NCI-H82 (cell line): ENCODE measurements at places on chromosomes 13 and 19.

GRCh38 chr13:86562866-86563265, 763.6 kb upstream of the SLITRK6 start:
- no peak for DNase-seq

- DNase-seq = no peak
These were observed 5.4 kb downstream of the KANK2 start for GRCh38 chr19:11191934-11192333.

DNA sequence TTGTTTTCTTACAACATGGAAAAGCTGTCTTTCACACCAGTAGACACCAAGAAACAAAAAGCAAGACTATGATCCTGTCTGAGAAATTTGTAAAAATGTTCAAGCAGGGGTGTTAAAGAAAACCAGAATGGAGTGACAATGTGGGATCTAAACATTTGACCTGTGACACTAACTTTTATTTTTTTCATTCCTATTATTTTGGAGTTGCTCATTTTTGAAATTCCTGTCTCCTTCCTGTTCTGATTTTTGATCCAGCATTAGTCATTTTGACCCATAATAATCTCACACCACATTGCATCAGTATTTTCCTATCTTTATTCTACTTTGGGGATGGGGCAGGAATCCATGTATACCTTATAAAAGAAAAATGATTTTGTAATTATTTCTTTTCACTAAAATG, 164.2 kb downstream of the DLEU7 start:
- no peak for DNase-seq

- DNase-seq = no peak
These were observed 21.7 kb downstream of the MYH14 start for GRCh38 chr19:50224986-50225747.

DNA sequence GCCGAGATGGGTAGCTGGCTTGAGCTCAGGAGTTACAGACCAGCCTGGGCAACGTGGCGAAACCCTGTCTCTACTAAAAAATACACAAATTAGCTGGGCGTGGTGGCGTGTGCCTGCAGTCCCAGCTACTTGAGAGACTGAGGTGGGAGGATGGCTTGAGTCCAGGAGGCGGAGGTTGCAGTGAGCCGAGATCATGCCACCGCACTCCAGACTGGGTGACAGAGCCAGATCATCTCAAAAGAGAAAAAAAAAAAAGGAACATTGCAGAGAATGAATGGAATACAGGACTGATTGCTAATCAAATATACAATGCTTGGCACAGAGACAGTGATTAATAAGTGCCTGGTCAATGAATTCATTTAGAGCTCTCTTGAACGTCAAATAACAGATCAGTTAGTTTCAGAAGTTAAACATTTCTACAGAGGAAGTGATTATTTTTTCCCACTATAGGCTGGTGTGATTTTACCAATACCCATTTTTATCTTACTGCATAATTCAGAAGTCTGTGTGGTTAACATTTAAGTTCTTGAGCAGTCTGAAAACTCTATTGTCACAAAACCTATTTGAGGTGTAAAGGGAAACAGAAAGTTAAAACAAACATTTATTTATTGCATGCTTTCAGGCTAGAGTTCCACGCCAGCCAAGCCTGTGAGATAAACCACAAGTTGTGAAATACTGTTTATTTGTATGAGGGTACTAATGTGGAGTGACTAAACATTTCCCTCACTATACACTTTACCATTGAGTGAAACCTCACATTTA, 7.7 kb upstream of the TBC1D4 start:
- DNase-seq = no peak

- no peak for DNase-seq
These were observed 15.8 kb downstream of the TECR start for GRCh38 chr19:14544977-14545715.

DNA sequence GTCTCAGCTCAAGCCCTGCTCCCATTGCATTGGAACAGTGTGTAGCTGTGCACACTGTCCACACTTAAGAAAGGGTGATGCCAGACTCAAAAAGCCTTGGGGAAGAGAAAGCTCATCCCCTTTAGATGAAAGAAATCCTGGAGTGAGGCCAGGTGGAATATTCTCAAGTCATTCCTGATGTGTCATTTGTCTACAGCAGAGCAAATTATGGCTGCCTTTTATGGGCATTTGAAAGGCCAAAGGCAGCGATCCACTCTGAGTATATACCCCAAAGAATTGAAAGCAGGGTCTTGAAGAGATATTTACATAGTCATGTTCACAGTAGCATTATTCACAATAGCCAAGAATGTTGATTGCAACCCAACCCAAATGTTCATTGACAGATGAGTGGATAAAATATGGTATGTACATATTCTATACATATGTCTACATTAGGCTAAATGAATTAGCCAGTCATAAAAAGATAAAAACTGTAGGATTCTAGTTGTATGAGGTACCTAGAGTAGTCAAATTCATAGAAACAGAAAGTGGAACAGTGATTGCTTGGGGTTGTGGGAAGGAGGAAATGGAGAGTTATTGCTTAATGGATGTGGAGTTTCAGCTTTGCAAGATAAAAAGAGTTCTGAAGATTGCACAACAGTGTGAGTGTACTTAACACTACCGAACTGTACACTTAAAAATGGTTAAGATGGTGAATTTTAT, 214.9 kb downstream of the KCNRG start:
- DNase-seq = no peak

DNA sequence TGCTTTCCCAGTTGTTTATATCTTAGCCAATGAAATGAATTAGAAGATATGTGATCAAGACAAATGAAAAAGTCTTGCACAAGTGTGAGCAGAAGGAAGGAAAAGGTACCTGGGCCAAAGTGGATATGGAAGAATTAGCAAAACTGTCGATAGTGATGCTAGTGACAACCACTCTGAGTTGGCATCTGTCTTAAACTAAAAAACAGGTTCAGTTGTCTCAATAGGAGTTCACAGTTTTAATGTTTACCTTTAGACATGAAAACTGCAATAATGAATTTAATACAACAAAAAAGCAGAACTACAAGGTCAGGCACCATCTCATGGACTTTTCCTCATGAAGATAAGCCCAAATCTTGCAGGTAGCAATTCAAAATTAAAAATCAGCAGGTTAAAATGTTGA, 688.5 kb downstream of the EFNB2 start:
- no peak for DNase-seq

GRCh38 chr13:37599519-37599918, 951 bp upstream of the POSTN start:
- DNase-seq = no peak

DNA sequence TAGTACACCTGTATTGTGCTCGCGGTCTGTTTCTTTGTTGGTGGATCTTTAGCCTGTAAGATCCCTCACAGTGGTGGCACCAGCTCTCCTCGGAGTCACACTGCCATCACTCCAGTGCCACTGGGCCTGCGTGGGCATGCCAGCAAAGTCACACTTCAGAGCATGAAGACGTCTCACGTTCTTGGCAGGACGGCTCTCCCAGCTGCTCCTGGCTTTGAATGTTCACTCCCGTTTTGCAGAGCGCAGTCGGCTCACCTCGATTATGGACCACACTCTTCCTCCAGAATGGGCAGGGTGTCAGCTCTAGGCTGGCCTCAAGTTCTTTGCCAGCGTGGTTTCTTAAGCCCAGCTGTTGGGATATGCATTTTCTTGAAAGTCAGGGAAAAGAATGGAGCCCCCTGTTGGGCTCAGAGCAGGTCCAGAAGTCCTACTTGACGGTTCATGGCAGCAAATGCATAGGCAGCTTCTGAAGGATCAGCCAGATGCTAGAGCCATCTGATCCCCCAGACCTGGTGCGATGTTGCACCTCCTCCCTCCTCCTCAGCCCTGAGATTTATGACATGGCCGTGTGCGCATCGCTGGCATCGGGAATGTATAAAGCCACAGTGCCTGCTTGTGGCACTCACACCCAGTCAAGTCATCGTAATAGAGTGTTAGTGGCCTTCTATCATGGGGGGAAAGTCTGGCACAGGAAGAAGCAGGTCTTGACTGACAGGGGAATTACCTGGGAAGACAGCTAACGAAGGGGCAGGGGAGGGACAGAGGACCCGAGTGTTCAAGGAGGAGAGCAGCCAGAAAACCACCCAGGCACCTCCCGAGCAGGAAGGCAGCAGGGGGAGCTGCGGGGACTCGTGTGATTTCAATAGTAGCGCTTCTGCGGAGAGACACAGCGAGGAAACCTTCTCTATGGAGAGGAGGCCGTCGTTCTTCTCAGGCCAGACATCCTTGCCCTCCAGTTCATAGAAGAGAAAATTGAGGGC, 40.2 kb upstream of the NPAS1 start:
- DNase-seq = peak; percentile 94

DNA sequence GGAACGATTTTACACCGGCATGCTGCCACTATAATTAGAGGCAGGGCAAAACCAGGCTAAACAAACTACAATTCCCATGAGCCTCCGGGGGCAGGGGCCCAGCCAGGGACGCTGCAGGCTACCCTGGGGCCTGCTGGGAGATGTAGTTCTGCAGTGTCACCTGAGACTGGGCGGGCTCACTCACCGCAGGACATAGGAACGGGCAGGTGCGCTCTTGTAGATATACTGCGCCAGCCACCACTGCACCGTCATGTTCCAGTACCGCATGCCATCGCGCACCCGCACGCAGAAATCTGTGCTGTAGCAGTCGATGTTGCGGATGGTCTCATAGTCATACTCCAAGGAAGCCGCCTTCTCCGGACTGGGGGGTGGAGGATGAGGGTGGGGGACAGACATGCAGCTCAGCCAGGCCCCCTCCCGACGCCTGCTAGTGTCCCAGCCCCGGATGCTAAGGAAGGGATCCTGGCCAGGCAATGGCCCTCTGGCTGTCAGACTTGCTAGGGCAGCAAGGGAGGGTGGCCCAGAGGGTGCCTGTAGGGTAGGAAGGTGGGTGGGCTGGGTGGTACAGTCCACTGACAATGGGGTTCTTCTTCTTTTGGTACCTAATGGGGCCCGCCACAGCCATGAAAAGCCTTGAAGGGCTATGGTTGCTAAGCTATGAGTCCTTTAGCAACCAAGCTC, 5.8 kb upstream of the TMC4 start:
- peak; percentile 67 for DNase-seq

GRCh38 chr19:38666663-38667511, 19.4 kb downstream of the ACTN4 start:
- DNase-seq = peak; percentile 58

- no peak for DNase-seq
These were observed 1.3 kb downstream of the ZNF134 start for GRCh38 chr19:57615346-57615745.

GRCh38 chr13:43558939-43559338, 227.8 kb downstream of the ENOX1 start:
- DNase-seq = no peak

GRCh38 chr19:34432797-34433196, 4.6 kb downstream of the UBA2 start:
- DNase-seq = no peak

DNA sequence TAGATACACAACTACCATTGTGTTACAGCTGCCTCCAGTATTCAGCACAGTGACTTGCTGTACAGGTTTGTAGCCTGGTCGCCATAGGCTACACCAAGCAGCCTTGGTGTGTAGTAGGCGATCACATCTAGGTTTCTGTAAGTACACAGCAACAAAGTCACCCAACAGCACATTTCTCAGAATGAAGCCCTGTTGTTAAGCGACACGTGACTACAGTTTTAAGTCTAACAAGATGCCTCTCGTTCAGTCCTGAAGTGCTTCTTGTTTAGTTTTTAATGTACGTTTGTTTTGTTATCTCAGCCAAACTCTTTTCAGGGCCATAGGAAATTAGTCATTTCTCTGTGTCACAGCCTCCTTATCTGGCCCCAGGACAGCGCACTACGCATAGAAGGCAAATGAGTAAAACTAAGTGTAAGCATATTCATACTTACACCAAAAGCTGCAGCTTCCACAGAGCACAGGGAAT, 50.0 kb upstream of the GPR183 start:
- DNase-seq = no peak

GRCh38 chr19:18995804-18996241, 37.5 kb downstream of the SUGP2 start:
- peak; percentile 92 for DNase-seq

DNA sequence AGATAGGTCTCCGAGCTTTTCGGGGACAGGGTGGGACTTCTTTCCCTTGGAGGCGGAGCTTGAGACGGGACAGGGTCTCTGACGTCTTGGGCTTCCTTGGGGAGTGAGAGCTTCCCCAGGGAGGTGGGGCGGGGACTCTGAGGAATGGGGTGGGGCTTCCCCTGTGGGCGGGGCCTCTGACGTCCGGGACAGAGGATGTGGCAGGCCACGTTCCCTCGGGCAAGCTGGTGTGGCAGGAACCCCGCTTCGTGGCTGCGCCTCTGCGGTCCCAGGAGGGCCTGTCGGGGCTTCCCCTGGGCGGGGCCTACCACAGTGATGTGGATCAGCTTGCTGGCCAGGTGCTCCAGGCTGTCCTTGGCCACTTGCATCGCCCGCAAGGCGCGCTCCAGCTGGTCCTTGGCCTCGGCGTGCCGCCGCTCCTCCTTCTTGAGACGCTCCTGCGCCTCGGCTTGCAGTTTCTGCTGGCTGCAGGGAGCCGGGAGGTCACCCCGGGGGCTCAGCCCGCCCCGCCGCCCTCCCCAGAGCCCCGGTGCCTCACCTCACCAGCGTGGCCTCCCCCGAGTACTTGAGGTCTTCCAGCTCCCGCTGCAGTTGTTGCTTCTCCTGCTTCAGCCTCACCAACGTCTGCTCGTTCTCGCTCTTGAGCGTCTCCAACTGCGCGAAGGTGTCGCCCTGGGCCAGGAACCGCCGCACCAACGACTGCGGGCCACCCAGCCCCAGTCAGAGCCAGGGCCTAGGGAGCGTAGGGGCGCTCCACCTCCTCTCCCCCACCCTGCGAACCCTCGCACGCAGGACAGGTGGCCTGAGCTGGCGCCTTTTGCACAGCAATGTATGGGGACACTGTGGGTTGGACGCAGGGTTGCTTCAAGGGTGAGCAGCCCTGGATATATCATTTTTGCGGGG, 3.3 kb upstream of the RGL3 start:
- DNase-seq = peak; percentile 25

DNA sequence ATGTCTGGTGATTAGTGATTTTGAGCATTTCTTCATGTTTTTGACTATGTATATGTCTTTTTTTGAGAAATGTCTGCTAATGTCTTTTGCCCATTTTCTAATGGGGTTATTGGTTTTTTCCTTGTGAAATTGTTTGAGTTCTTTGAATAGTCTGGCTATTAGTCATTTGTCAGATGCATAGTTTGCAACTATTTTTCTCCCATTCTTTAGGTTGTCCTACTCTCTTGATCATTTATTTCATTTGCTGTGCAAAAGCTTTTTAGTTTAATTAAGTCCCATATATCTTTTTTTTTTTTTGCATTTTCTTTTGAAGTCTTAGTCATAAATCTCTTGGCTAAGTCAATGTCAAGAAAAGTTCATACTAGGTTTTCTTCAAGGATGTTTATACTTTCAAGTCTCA, 449.8 kb downstream of the DACH1 start:
- DNase-seq = no peak

DNA sequence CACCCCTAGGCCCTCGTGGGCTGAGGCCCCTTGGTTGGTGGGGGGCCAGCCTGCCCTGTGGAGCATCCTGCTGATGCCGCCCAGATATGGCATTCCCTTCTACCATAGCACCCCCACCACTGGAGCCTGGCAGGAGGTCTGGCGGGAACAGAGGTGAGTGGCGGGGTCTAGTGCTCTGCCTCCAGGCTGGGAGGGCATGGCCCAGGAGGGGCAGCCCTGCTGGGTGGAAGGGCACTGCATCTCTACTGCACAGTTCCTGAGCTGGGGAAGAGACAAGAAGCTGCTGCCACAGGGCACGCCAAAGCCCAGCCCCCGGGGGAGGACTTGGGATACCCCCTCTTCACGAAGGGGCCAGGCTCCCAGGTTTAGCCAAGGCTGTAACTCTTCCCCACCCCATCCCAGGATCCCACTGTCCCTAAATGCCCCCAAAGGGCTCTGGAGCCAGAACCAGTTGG, 2.4 kb upstream of the KMT2B start:
- no peak for DNase-seq

GRCh38 chr19:18683958-18684641, 620 bp downstream of the CRTC1 start:
- DNase-seq = peak; percentile 61
